ENCODE measurements at places on chromosomes 5 and 9.

DNA sequence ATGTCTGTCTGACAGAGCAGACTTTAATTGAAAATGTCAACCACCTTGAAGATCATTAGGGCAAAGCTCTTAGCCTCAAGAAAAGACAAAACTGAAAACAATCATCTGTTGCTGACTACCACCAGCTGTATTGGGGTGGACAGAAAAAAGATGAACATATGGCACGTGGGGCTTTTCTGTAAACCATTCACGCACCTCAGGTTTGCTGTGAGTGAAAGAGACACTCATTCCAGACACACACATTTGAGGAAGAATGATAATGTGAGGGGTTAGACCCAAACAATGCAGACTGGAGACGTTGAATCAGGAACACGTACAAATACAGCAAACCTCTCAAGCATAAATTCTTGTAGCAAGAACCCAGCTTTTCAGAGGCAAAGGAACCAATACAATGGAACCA lies 158.7 kb downstream of the EBF1 start:
- no peak for DNase-seq

DNA sequence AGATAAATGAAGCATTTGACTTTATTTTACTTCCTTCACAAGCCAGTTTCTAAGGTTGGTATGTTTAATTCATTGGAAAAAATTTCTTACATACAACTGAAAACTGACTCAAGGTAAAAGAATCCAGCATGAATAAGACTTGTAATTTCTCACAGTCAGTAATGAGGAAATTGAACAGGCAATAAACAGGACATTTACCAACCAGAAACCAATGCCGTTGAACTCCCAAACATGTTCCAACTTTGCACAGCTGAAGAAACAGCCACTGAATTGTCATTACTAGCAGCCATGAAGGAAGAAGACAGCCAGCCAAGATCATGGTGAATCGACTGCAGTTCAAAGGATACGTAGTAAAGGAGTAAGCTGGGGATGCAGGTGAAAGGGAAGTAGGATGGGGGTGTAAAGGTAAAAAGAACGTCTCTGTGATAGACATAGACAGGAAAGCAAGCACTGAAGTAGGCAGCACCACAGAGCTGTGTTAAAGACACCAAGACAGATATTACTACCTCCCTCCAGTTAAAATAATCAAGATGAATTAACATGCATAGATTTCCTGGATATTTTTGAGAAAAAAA lies 21.3 kb upstream of the SLC12A2 start:
- DNase-seq, result no peak

- DNase-seq, result no peak
Observed at GRCh38 chr5:173108914-173109313, 35.4 kb upstream of the BNIP1 start.

- DNase-seq, result no peak
Observed at GRCh38 chr5:72402381-72402890, 82.3 kb downstream of the PTCD2 start.

- peak; percentile 55 for DNase-seq
Observed at GRCh38 chr9:135905380-135906258, 1.7 kb downstream of the CAMSAP1 start.

DNA sequence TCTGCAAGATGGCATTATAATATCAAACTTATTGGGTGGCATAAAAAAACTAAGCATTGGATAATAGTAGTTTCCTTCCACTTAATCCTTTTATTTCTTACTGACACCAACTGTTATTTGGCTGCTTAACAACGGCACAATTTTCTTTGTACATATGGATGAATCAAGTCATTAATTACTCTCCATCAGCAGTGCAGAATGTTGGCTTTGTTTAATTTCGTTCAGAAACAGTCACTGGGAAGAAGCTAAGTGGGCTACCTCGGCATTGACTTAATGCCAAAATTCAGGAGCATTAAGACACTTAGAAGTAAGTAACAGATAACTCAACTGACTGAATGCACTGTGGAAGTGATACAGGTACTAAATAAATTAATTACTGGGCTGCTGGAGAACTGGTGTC lies 460.4 kb downstream of the CTNND2 start:
- DNase-seq, result no peak

DNA sequence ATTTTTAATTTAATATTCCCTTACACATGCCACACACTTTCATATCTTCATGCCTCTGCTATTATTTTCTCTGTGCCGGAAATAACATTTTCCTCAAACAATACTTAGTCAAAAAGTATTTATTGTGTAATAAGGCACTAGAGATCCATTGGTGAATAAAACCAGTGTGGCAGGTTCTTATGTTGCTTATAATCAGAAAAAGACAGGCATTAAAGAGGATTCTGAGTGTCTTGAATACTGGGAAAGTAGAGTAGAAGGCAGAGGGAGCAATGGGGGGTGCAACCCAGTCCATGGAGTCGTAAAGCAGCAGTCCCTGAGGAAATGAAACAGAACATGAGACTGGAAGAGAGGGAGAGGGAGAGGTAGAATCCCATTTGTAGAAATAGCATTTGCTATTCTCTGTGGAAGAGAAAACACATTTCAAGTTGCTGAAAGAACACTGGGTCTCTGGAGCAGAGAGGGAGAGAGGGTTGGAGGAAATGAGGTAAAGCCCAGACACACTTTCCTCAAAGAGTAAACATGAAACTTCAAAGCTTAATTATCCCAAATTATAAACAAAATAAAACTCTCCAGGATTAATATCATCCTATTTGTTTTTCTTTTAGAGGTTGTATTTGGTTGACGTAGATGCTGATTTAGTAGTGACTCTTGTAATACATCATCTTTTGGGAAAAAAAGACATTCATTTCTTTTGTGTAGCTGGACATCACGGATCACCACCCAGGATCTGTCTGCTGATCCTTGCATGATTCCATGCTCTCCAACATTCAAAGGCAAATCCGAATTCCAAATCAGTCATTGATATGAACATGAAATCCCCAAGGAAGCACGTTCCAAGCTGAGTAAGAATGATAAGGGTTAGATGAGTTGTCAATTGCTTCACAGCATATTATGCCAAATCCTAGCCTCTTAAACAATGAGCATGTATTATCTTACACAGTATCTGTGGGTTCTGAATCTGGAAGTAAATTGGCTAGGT lies 37.4 kb upstream of the GRAMD2B start:
- no peak for DNase-seq

DNA sequence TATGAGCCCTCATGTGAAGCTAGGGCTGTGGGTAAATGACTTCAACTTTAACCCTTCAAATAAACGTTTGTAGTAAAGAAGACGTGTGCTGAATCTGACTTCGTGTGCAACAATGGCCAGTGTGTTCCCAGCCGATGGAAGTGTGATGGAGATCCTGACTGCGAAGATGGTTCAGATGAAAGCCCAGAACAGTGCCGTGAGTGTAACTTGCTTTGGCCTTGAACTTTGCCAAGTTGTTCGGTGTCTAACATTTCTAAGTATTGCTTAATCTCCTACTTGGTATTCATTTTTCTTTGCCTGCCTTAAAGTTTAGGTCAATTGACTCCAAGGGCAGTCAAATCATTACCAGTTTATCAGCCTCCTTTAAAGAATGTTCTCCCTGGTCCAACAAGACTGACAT lies 18.2 kb downstream of the VLDLR start:
- DNase-seq, result no peak

GRCh38 chr5:52989025-52989780 lies at the start of gene ITGA2:
ITGA2 (plus strand) TSS chr5:52989352; CDS start chr5:52989469, 117 bp downstream.
- peak; percentile 66 for DNase-seq

GRCh38 chr5:17020678-17021601 lies 84.9 kb upstream of the MYO10 start:
- DNase-seq, result no peak

DNA sequence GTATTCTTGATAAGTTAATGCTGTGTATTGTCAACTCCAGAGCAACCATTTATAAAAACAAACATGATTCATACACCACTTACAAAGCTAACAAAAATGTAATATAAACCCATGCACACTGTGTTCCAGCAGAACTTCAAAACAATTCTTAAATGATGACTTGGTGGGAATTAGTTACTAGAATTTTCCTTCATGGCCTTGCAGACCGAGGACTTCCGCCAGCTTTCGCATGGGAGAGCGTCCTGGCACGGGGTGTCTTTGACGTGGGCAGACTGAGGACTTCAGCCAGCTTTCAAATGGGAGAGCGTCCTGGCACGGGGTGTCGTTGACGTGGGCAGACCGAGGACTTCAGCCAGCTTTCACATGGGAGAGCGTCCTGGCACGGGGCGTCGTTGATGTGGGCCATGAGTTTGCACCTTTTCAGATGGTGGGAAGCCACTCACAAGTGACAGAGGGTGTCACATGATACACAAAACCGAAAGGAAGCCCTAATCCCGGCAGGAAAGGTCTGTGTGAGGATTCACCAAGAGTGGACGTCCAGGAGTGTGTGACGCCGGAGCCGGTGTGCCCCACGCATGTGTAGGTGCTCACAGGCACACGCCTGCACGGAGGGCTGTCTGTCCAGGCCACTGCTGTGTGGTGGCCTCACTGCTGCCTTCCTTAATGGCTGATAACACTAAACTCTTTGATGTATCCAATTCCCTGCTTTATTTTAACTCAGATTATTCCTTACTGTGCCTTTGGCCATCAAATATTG lies 211.3 kb upstream of the IRX4 start:
- DNase-seq, result no peak

DNA sequence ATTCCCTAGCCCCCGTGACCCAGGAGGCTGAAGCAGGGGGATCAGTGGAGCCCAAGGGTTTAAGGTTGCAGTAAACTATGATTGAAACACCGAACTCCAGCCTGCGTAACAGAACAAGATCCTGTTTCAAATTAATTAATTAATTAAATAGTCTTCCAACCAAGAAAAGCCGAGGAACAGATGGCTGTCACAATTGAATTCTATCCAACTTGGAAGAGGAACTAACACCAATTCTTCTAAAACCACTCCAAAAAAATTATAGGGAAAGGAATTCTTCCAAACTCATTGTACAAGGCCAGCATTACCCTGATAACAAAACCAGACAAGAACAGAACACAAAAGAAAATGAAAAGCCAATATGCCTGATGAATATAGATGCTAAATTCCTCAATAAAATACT lies 43.4 kb upstream of the RGS7BP start:
- DNase-seq, result no peak

- DNase-seq, result no peak
Observed at GRCh38 chr5:88837222-88837621, 45.8 kb downstream of the MEF2C start.

- no peak for DNase-seq
Observed at GRCh38 chr5:37435261-37435660, 56.1 kb downstream of the WDR70 start.

GRCh38 chr5:134249469-134250379 lies 23.9 kb upstream of the PPP2CA start:
- no peak for DNase-seq

DNA sequence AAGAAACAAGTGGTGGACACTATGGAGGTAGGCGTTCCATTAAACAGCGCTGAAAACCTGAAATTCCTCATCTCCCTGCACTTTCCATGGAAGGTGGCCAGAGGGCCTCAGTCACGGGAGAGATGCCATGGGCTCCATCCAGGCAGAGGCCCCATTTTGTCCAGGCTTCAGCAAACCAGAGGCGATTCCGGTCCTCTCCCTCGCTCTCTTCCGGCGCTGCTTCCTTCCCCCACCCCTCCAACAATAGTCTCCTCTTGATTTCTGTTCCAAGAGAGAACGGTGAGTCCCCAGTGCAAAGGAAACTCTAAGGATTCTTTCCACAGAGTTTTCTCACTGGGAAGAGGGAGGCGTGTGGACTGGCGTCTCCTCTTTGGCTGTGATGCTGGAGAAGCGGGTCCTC lies 7.5 kb downstream of the ZNF366 start:
- DNase-seq, result no peak

- DNase-seq, result no peak
Observed at GRCh38 chr5:72519111-72519510, 11.9 kb upstream of the ZNF366 start.

DNA sequence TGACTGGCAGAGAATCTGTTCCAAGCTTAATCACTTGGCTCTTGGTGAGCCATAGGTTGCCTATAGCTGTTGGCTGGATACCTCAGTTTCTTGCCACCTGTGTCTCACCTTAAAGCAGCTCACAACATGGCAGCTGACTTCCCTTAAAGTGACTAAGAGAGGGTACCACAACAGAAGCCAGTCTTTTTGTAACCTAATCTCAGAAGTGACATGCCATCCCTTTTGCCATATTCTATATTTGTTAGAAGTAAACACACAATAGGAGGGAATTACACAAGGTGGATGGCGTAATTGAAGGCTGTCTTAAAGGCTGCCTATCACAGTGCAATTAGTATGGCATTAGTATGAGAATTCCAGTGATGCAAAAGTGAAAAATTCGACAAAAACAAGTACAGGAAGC lies 28.1 kb downstream of the NIPBL start:
- no peak for DNase-seq

- no peak for DNase-seq
Observed at GRCh38 chr9:20082831-20083230, 294.0 kb upstream of the SLC24A2 start.

DNA sequence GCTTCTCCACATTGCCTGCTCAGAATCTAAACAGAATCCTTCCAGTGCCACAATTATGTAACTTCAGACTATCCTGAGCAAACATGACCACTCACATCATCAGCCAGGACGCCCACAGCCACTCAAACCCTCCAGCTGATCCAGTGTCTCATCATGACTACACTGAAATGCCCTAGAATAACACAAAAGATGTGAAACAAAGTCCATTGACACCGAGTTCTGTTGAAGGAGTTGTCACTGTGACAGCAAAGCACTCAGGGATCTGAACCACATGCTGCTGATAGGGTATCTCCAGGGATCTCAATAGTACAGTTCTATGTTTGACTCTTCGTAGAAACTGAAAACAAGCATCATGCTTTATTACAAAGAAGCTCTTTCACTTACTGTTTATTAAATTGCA lies 150.2 kb downstream of the GABBR2 start:
- no peak for DNase-seq

- no peak for DNase-seq
Observed at GRCh38 chr5:124825250-124825982, 79.0 kb upstream of the ZNF608 start.

DNA sequence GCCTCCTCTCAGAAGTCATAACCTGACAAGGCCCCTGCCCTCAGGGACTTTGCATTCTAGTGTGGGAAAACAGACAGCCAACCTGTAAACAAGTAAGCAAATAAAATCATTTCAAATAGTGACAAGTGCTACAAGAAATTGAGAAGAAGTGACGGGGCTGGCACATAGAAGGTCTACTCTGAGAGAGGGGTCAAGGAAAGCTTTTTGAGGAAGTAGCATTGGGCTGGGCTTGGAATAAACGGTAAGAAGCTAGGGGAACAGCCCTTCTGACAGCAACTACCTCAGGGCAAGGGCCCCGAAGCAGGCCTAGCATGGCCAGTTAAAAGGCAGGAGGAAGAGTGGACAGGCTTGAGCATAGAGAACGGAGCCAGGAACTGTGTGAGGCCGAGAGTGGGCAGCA lies 4.8 kb upstream of the SLC2A8 start:
- no peak for DNase-seq

GRCh38 chr5:14256026-14256690 lies 113.0 kb downstream of the TRIO start:
- DNase-seq, result no peak

- DNase-seq, result no peak
Observed at GRCh38 chr9:136690104-136690805, 3.0 kb upstream of the AGPAT2 start.

All from sciatic nerve (tissue), 2 donors.